ENCODE measurements at places on chromosomes 16 and 17. TPM values are rescaled to one million over a fixed set of nuclear protein-coding genes. Genes with fewer than 3 reads are reported as not detected.

GRCh38 chr17:13031718-13032350, 14.0 kb upstream of the ELAC2 start:
- no peaks in the 10 kb centered on the region for H3K36me3 ChIP-seq
- H3K27me3 ChIP-seq, result no peaks in the 10 kb centered on the region
- H3K4me3 ChIP-seq, result no peak overlapping the region
- peak; percentile 86 for DNase-seq

The PRSS8 gene
- 79.3 TPM for total RNA-seq

GRCh38 chr16:20918486-20919239, 18.1 kb downstream of the LYRM1 start:
- H3K36me3 ChIP-seq, result peaks cover 10% of the 10 kb centered on the region
- no peak overlapping the region for H3K4me3 ChIP-seq
- no peak for DNase-seq

GRCh38 chr17:69078864-69079263, 18.1 kb upstream of the ABCA9 start:
- no peaks in the 10 kb centered on the region for H3K27me3 ChIP-seq
- no peak overlapping the region for H3K27ac ChIP-seq
- no peaks in the 10 kb centered on the region for H3K4me1 ChIP-seq
- no peaks in the 10 kb centered on the region for H3K36me3 ChIP-seq
- H3K4me3 ChIP-seq, result no peak overlapping the region
- no peak for DNase-seq

The TBC1D3G gene
- not detected for total RNA-seq

The TBX4 gene
- total RNA-seq, result not detected

The CPHXL2 gene
- not detected for total RNA-seq

GRCh38 chr17:29042679-29043538, at the start of gene PIPOX:
Gene PIPOX, plus strand, starts transcription at chr17:29043141. Its CDS starts 85 bp downstream, at chr17:29043226.
- peak; percentile 94 for DNase-seq
- peaks cover 21% of the 10 kb centered on the region for H3K4me1 ChIP-seq
- H3K27ac ChIP-seq, result peak within 1 kb of the TSS; percentile 95
- H3K4me3 ChIP-seq, result no peak within 1 kb of the TSS
- H3K27me3 ChIP-seq, result no peaks in the 10 kb centered on the region

The TP53TG3C gene
- not detected for total RNA-seq

- no peaks in the 10 kb centered on the region for H3K36me3 ChIP-seq
- H3K4me3 ChIP-seq, result no peak overlapping the region
- H3K27ac ChIP-seq, result no peak overlapping the region
These were observed 6.8 kb downstream of the COTL1 start for GRCh38 chr16:84611041-84611440.

The TBC1D28 gene
- total RNA-seq, result not detected

Measured in endodermal cell (in vitro differentiated cells).